Head of caudate nucleus (tissue), 42 donors: ENCODE measurements at places on chromosomes 7 and 10.
A peak's percentile ranks its signal among the peaks of the same experiment; 100 is the strongest.

DNA sequence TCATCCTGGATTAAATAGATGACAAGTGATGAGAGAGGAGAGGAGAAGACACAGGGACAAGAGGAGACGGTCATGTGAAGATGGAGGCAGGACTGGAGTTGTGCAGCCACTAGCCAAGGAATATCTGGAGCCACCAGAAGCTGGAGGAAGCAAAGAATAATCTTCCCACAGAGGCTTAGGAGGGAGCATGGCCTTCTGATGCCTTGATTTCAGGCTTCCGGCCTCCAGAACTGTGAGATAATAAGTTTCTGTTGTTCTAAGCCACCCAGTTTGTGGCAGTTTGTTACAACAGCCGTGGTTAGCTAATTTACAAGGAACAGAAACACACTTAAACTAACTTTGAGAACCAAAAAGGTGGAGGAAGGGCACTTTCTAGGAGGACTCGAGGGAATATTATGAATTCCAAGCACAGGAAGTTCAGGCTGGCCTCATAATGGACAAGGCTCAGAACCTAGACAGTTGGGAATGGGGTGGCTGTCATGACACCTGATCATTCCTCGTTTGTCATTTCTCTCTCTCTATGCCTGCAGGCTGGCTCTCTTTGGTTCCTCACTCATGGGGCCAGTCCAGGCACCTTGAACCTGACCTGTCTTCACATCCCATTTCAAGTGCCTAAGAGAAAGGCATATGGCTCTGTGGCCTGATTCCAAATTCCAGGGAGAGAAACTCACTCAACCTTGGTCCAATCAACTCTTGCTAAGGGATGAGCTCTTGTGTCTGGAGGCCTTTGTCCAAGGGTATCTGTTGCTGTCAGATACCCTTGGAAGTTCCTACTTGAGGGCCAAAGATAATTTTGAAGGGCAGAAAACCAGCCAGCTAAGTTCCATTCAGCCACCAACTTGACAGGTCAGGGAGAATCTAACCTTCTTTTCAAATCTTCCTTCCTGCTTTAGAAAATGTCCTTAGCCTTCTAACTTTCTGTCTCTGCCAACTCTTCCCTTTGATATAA lies 33.5 kb upstream of the PDZD8 start:
- DNase-seq, result no peak

DNA sequence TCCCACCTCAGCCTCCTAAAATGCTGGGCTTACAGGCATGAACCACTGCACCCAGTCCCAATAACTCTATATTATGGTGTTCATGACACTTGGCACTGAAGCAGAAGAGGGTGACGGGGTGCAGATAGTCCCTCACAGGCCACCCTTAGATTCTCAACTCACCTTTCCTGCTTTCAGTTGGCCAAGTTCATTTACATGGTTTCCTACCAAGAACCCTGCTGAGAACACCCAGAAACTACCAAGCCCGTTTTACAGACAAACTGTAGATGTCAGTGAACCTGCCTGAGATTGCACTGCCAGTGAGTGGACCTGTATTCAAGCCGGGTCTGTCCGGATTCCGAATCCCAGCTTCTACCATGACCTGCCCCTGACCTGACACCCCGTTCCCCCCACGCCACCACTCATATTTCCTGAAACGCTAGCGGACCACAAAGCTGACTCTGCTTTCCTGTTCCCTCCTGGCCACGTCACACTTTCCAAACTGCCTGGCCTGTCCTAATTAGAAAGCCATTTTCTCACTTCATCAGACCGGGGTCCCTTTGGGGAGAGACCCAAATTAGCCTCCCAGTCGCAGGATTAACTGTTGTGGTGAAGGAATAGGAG lies 17.3 kb downstream of the GRID2IP start:
- DNase-seq, result no peak

DNA sequence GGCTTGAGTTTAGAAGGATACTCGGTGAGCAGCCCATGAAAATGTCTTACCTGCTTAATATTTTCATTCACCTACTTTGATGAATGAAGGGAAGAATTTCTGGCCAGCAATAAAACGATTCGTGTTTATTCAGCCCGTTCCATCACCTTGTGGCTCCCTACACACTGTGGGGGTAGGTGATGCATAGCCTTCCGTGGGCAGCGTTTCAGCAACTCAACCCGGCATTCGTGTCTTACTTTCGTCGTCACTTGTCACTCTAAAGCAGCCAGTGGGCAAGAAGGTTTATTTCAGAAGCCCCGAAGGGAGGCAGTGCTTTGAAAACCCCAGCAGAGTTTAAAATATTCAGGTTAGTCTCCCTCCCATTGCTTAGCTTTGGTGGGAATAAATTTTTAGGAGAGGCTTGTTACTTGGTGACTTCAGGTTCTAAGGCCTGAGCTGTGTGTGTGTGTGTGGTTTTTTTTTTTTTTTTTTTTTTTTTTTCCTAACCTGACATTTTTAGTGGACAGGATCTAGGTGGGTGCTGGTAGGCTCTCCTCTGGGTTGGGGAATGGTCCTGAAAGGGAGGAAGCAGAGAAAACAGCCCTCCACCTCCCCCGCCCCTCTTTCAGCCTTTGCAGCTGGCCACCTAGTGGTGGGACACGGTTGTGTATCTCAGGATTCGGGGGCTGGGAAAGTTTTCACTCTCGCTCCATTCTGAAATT lies 1.8 kb downstream of the GRK5 start:
- peak; percentile 81 for DNase-seq

DNA sequence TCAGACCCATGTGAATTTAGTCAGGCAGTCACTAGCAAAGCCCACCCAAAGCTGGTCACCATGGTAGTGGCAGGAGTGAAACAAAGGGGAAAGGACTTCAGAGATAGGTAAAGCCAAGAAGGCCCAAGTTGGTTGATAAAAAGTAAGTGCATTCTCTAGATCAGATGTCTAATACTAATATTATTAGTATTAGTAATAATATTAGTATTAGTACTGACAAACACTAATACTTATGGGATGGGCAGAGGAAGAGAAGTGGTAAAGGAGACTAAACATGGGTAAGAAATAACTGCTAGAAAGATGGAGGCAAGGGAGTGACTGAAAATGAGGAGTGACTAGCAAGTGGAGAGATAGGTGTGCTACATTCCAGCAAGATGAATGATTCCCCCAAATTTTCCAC lies 46.6 kb upstream of the PHYHIPL start:
- DNase-seq, result no peak

DNA sequence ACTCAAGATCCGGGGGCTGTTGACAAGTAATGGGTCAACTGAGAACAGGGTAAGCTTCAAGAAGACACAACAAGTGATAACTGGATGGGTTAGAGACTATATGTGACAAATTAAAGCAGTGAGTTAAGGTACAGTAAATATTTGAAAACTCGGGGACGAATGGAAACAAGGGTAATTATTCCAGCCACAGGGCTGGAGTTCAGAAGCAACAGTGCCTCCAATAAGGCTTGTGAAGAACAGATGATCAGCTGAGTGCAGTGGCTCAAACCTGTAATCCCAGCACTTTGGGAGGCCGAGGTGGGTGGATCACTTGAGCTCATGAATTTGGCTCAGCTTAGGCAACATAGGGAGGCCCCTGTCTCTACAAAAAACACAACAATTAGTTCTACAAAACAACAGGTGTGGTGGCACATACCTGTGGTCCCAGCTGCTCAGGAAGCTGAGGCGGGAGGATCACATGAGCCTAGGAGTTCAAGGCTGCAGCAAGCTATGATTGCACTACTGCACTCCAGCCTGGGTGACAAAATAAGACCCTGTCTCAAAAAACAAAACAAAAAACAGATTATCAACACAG lies 20.5 kb upstream of the DLD start:
- no peak for DNase-seq

DNA sequence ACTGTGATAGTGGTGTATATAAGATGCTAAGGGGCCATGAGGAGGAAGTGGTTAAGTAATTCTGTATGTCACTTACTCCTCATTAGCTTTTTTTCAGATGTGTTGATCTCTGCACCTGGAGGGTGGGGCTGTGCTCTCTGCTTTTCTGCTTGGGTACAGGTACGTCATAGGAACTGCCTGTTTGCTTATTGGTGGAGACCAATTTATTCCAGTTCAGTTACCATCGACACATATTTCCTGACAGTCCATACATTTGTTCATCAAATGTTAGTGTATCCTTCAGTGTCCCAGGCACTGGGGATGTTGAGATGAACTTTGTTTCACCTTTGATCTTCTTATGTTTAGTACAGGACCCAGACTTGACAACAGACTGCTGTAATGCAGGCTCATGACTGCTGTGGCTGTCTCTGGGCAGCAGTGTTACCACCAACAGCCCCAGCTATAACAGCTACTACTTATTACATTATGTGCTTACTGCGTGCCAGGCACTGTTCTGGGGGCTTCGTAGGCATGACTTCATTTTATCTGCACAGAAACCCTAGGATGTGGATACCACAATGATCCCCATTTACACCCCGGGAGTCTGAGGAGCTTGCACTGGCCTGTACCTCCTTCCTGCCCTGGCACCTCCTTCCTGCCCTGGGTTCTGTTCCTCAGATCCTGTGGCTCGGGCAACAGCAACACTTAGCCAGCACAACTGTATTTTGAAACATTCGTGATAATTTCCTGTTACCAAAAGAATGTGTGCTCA lies 87.4 kb downstream of the BUB3 start:
- no peak for DNase-seq

DNA sequence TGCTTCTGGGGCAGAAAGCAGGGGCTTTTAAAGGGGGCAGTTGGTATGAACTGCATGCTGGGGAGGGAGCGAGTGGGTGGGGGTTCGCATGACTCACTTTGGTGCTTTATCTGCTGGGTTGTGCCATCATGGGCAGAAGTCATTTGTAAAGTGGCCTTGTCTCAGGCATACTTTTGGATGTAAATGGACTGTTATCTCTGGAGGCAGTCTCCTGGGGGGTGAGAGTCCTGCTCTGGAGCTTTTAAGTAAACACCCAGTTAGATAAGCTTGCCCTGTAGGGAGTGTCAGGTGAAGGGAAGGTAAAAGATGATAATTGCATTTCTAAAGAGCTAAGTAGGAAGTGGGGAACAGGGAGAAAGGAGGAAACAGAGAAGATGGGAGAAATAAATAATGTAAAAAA lies 1.6 kb upstream of the GSTO1 start:
- no peak for DNase-seq

DNA sequence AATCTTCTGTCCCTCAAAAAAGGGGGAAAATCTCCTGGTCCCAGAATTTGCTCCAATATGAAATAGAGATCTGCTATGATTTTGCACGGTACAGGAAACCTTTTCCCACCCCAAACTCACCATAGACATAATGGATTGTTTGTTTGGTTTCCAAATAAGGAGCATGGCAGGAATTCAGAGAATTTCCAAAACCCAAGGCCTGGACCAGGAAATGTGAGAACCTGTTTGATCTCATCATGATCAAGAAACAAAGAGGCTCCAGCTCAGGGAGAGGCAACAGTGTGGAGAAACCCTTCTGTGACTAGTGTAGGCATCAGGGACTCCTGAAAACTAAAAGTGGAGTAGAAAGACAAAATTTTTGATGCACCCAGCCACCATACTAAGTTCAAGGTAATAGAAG lies 1548.1 kb upstream of the LRRTM3 start:
- DNase-seq, result no peak

GRCh38 chr10:91587710-91588638 lies 44.9 kb downstream of the PPP1R3C start:
- no peak for DNase-seq

GRCh38 chr7:11846361-11846955 lies 14.5 kb upstream of the THSD7A start:
- no peak for DNase-seq

DNA sequence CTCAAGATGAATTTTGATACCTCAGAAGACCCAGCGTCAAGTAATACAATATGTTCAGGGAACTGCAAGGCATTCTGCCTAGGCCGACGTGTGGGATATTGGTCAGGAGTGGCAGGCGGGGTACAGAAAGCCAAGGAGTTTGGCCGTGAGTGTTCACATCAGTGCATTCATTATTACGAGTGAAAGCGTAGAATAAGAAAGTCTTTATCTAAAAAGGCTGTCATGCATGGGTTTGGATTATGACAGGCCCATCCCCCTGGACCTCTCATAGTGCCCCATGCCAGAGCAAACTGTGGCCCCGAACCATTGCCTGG lies 7.5 kb downstream of the AIMP2 start:
- no peak for DNase-seq

DNA sequence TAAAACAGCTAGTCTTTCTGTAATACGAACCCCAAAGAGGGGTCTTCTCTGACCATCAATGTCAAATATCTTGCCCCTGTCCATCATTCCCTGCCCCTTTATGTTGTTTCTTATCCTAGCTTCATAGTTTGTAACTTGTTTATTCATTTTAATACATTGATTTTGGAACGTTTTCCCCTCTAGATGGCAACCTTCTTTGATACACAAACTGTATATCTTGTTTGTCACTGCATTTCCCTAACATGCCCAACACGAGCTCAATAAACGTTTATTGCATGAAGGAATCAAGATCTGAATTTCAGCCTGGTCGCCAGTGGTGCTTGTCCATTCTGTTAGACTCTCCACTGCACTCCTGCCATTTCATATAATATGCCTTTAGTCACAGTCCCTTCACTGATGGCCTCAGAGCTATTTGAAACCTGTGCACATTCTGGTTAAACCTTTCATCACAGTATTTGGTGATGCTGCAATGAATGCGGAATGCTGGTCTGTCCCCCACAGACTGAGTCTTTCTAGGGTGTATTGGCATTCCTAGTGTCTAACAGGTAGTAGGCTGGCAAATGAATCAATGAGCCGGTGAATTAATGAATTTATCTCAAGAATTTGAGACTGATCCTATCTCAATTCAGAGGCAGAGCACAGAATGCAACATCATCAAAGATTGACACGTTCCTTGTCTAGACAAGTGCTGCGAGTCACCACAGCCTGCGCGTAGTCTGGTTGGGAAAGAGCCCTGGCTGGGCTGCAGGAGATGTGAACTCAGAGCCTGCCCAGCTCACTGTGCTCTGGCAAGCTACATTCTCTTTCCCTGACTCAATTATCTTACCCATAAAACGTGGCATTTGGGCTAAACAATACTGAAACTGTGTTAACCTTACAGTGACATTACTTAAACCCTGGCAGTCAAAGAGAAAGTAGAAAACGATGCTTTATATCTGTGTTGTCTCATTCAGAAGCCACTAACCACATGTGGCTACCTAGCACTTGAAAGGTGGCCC lies 55.2 kb upstream of the FRMD4A start:
- no peak for DNase-seq

GRCh38 chr7:79406371-79406770 lies 47.1 kb downstream of the MAGI2 start:
- DNase-seq, result no peak

DNA sequence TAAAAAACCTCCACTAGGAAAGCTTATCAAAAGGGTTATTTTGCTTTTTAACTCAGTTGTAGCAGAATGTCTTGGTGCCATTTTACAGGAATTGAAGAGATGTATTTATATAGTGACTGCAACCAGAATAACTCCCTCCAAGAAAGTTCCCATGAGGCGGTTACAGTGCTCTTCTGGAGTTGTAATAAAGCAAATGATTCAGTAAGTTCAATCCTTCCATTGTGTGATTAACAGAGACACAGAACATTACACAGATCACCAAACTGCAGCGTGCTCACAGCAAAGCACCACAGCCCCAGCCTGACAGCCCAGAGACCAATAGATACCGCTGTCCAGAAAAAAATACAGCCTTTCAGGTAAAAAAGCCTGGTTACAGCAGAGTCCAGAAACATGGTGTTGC lies 21.9 kb upstream of the CABCOCO1 start:
- DNase-seq, result no peak

GRCh38 chr10:100238429-100238828 lies 9.0 kb upstream of the CHUK start:
- DNase-seq, result no peak
